ENCODE measurements at places on chromosomes 7 and 10.

DNA sequence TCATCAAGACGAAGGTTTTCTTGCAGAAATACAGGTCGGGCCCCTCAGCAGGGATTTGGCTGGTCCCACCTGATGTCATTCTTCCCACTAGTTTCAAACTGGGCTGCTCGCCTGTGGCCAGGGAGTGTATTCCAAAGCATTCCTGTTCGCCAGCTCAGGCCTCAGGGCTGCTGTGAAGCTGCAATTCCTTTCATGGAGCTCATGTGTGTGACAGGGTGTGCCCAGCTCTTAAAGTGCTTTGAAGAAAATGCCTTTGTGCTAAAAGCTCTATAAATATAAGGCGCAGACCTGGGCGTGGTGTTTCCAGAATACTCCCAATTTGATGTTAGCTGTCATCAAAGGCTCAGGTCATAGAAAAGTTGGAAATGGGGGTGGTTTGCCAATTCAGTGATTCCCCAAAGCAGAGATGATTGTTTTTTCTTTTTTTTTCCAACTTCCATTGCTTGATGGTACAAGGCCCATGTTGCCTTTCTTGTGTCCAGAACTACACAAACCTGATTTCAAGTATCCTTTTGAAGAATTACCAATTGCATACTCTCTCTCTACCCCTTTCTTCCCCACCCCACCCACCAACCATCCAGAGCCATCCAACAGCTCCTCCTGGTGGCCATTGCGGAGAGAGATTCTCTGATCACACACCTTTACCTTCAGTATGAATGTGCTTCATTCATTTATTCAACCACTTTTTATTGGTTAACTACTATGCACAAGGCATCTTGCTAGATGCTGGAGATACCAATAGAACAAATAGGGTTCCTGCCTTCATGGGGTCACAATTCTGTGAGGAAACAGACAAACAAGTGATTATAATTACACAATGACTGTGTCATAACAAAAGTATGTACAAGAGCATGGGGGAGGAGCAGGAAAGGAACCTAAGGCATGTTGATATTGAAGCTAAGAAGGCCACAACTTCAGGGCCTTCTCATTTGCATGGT, 297.3 kb upstream of the LYZL1 start:
- DNase-seq: peak; percentile 68

DNA sequence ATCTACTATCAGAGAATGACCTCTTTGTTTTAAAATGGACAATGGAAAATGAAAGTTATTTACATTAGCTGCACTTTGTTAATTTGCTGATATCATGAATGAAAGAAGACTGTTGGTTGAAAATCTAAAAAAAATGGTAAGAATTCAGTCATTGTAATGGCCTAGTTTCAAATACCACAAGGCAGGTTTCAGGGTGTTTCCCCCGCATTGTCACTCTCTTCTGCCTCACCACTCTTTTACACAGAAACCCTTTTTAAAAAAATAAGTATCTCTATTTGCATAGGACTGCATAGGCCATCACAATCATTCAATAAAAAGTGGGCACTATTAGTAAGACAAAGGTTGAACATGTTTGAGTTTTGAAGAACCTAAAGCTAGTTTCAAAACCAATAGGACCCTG, 737.1 kb downstream of the INHBA start:
- no peak for DNase-seq

GRCh38 chr7:134502463-134503371, 24.6 kb upstream of the AKR1B10 start:
- no peak for DNase-seq

- no peak for DNase-seq
Observed at GRCh38 chr7:6306471-6306870, 34.0 kb upstream of the CYTH3 start.

GRCh38 chr10:133176546-133176945, 16.5 kb downstream of the KNDC1 start:
- no peak for DNase-seq

GRCh38 chr7:159198016-159198724, 53.5 kb upstream of the VIPR2 start:
- DNase-seq: no peak

- no peak for DNase-seq
Observed at GRCh38 chr7:151099486-151100211, 13.4 kb downstream of the AGAP3 start.

- DNase-seq: no peak
Observed at GRCh38 chr7:31935124-31936054, 134.8 kb downstream of the PDE1C start.

- no peak for DNase-seq
Observed at GRCh38 chr7:144489504-144489903, 86.0 kb upstream of the NOBOX start.

- DNase-seq: no peak
Observed at GRCh38 chr10:191703-192518, 56.7 kb downstream of the ZMYND11 start.
